ENCODE measurements at places on chromosomes 13 and 19.

GRCh38 chr13:24032252-24032651 is 128.3 kb upstream of the SPATA13 start:
- no peak for DNase-seq

DNA sequence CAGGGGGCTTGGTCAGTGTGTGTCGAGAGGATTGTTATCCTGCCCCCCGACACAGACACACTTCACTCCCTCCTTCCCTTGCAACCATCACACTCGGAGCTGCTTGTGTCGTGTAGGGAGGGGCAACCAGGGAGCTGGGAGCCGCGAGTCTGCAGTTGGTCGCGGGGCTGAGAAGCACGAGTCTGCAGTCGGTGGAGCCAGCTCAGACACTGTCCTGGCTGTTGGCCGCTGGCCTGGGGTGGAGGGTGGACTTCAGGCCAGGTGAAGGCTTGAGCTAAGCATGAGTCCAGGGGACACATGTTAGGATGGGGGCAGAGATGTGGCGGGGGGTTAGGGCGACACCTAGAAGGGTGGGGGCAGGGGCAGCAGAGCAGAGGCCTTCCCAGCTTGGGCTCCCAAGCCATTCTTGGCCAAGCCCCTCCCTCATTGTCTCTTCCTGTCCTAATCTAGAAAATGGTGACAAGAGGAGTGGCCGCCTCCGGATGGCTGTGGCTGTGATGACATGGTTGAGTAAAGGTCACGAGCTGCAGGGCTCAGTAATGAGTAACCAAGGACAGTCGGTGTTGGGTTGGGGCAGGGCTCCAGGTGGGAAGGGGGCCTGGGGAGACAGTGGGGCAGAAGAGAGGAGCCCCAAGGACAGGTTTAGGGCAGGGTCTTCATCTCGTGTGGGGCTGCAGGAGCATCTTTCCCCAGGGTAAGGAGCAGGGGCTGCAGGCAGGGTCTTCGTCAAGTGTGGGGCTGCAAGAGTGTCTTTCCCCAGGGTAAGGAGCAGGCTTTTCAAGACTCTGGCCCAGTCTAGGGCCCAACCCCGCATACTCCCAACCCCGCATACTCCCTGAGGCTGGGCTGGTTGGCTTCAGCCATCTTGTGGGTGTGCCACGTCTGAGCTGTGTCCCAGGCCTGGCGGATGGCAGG is 8.6 kb downstream of the PPP5C start:
- DNase-seq: no peak

DNA sequence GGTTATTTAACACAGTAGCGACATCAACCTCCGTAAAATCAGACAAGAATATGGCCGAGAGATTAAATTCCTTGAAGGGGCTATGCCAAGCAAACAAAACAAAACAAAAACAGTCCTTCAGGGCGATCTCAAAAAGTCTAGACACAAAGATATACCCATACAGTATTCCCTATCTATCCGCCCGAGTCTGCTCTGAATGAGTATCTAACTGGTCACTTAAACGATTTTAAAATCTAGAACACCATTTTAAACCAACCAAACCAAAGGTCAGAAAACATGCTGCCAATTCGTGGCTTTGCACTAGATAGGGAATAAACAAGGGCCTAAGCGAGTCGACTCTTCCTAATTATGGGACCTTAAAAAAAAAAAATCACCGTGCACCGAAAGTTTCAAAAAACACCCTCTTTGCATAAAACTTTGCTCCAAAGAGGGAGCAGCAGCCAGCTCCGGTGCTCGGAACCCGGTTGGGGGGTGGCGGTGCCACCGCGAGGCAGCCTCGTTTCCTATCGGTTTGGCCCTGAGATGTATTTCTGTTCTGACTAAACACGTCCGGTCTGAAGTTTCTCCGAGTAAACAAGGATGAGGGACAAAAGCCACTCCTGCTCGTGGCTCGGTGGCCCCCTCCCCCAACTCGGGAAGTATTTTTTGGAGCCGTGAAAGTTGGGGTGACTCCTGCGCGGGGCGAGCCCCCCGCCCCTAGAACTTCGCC is 1.8 kb downstream of the HMGB1 start:
- DNase-seq: no peak

DNA sequence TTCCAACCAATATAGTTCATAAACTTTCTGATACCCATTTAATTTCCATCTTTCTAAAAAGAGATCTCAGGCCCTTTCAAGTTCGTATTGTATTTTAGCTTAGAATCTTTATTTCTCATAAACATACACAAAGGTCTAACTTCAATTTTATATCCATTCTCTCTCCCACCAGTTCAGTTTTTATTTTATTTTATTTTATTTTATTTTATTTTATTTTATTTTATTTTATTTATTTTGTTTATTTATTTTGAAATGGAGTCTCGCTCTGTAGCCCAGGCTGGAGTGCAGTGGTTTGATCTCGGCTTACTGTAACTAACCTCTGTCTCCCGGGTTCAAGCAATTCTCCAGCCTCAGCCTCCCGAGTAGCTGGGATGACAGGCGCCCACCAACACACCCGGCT is 552.8 kb downstream of the SLITRK5 start:
- no peak for DNase-seq
